ENCODE measurements at places on chromosomes 5 and 9.

DNA sequence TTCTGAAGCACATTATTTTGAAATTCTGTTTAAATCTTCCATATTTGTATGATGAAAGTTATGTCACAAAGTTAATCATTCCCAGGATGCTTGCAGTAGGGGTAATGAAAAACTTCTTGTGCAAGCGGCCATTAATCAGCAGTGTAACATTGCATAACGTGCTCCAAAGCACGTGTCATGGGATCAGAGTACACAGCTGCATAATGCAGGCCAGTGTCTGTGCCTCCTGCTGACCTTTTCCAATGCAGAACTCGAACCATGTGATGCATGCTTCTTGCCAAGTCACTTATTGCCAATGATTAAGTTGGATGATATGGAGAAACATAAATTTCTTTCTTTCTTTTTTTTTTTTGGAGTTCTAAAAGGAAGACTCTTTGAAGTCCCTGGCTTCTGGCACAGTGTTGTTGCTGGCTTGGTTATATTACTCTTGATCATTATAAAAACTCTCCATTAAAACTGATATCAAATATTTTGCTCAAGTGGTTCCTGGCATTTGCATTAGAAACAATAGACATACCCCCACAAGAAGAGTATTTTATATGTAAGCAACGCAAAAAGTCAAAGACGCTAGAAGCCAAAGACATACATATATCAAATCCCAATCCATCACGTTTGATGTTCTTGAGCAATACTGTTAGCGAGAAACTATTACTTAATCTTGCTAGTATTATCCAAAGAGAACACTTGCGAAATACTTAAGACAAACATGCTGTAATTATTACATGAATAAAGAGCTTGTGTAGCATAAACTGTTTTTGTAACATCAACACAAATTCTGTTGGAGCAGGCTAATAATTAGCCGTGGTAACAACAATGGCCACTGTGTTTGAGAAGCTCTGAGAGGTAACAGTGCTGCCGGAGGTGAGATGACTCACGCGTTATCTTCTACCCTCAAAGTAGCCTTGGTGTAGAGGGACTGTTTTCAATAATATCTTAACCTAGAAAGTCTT is 164.2 kb downstream of the AUH start:
- no peak for DNase-seq

DNA sequence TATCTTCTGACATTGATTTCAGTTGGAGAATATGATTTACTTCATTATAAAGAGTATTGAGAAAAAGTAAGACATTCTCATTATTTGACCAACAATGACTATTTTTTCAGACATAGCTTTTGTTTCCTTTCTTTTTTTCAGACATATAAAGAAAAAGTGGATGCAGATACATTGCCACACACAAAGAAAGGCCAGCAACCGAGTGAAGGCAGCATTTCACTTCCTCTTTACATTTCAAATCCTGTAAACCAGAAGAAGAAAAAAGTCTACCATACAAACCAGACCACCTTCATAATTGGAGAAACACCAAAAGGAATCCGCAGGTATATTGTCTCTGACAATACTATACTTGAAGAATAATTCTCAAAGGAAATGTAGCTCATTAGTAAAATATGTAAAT is 128.9 kb downstream of the ERCC6L2 start:
- DNase-seq, result no peak

GRCh38 chr5:56993241-56993640 is 41.3 kb upstream of the MIER3 start:
- no peak for DNase-seq

DNA sequence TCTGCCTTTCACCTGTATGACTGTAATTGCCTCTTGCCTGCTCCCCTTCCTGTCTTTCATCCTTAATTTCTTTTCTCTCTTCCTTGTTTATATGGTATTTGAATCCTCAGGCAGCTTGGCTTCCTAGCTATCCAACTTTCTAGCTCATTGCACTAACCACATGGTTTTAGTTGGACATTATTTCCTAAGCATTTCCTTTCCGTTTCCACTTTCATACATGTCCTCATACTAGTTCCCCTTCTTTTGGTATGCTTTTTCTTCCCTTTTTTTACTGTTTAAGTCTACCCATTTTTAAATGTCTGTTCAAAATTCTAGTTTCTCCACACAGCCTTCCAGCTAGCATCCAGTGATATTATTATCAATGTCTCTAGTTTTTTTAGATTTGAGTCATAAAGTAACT is 6.6 kb downstream of the CWC27 start:
- DNase-seq, result no peak

GRCh38 chr9:9231946-9232345 is 1380.9 kb downstream of the PTPRD start:
- no peak for DNase-seq

DNA sequence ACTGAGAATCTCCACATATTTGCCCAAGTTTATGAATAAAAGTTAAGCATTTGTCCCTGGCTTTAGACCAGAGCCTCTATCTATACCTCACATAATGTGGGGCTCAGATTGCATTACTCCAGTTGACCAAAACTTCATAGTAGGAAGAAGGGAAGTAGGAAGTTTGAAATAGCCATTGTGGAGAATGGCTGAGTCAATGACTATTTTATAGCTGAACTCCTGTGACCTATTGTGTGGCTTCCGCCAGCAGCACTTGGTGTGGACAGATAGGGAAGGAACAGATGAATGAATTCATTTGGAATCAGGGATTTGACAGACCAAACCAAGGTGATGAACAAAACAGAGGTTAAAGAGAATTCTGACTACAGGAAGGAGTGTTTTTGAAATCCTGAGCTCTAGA is 92.9 kb upstream of the LPAR1 start:
- no peak for DNase-seq

GRCh38 chr9:33430942-33431341 is 16.5 kb downstream of the AQP3 start:
- no peak for DNase-seq

- DNase-seq, result no peak
Measured at GRCh38 chr9:132754236-132754635, 84.0 kb downstream of the GTF3C4 start.

DNA sequence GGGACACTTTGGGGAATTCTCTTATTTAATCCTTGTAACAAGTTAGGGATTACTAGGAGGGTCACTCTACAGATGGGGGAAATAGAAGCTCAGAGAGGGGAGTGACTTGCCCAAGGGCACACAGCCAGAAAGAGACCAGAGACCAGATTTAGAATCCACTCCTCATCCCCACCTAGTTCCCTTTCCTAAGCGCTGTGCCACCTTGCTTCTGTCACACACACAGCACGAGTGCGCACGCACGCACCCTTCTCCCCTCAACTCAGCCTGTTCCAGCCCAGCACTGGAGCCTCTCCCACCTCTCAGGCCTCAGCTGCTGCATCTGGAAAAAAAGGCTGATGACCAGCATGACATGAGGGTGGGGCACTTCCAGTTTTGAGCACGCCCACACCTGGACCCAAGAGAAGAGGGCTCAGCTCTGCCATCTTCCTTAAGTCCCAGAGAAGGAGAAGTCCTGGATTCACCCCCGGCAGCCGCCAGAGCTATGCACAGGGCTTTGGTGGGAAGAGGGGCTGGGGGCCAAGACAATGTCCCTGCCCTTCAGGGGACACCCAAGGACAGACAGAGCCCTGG is 18.5 kb downstream of the NR5A1 start:
- no peak for DNase-seq

GRCh38 chr9:132162764-132163456 is 1.1 kb downstream of the NTNG2 start:
- DNase-seq, result no peak

- no peak for DNase-seq
Measured at GRCh38 chr9:106796771-106797170, 66.2 kb upstream of the ZNF462 start.

DNA sequence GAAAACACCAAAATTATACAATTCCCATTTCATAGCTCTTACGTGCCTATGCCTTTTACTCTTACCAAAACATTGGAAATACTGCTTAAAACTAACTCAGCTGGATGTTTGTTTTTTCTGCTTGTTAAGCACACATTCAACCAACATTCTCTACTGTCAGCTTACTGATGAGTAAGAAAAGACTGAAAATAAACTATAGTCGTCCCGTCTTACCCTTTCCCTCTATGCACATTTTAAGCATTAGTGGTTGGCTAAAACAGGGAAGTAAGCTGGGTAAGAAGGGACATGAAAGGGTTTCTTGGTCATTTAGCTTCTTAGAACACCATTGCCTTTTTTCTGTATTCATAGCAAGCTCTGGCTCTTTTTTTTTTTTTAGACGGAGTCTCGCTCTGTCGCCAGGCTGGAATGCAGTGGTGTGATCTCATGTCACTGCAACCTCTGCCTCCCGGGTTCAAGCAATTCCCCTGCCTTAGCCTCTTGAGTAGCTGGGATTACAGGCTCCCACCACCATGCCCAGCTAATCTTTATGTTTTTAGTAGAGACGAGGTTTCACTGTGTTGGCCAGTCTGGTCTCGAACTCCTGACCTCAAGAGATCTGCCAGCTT is 232.1 kb upstream of the PCSK5 start:
- DNase-seq, result no peak

DNA sequence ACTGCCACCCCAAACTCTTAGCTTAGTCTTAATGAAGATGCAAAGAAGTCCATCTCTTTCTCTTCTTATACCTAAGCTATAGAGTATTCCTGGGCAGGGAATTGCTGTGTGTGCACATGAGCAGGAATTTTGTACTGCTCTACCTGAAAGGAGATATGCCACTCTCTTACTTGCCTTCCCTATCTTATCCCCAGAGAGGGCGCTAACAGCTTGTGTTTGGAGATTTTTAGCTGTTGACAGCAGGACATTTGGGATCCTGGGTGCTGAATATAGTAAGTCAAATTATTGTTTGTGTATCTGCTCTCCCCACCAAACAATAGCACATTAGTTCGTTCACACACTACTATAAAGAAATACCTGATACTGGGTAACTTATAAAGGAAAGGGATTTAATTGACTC is 159.5 kb downstream of the GABRG2 start:
- no peak for DNase-seq

DNA sequence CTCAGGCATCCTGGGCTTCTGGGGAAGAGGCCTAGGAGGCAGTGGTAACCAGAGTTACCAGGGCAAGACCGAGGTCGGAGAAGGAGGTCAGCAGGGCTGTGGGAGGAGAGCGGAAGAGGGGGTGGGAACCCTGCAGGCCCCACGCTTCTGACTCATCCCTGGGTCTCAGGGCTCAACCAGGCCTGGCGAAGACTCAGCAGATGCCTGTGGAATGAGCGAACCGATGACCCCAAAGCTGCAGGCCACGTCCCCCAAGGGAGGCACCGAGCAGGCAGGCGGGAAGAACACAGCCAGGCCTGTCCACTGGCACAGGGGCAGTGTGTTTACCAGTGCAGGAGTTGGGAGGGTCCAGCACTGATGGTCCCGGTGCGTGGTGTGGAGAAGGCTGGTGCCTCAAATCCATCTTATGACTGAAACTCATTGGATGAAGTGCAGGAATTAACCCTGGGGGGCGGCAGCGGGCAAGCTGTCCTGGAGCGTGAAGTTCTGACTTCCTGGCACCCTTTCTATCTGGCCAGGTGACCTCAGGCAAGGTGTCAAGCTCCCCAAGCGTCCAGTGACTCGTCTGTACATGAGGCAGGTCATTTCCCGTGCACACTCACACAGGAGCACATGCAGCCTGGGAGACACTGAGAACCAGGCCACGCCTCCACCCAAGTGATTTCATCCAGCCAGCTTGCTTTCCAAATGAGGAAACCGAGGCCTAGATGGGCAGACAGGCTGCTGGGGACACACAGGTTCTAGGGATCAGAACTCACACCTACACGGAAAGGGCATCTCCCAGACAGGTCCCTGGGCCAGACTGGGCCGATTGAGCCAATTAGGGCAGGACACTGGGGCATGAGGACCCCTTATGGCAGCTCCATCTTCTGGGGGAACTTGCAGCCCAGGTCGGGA is 69.1 kb downstream of the ADAMTS2 start:
- no peak for DNase-seq

DNA sequence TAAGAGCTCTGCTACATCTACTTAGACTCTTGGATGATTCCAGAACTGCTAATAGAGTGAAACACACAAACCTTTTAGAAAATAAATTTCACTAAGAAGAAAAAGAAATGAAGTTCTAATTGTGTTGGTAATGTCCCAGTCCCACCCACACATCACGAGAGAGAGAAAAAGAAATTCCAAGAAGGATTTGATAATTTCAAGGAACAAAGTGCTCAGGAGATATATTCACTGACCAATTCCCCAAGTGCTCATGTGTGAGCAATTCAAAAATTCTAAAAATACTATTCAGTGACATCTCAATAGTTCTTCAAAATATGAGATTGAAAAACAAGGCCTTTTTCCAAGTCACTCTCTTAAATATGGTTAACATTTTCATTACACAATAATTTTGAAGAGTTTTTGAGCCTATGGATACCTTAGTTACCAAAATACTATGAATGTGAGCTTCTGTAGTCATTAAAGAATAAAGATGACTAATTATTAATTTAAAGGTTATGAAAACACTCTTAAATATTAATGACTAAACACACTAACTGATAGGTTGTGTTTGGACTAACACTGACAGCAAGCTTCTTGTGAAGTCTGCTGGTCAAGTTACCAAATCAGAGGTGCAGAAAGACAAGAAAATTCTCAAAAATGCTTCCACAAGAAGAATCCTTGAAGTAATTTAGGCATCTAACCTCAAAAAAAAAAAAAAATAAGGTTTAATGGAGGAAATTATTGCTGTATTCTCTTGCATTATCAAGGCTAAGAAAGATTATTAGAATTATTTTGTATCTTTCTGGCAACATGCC is 245.3 kb downstream of the PDE4D start:
- no peak for DNase-seq

DNA sequence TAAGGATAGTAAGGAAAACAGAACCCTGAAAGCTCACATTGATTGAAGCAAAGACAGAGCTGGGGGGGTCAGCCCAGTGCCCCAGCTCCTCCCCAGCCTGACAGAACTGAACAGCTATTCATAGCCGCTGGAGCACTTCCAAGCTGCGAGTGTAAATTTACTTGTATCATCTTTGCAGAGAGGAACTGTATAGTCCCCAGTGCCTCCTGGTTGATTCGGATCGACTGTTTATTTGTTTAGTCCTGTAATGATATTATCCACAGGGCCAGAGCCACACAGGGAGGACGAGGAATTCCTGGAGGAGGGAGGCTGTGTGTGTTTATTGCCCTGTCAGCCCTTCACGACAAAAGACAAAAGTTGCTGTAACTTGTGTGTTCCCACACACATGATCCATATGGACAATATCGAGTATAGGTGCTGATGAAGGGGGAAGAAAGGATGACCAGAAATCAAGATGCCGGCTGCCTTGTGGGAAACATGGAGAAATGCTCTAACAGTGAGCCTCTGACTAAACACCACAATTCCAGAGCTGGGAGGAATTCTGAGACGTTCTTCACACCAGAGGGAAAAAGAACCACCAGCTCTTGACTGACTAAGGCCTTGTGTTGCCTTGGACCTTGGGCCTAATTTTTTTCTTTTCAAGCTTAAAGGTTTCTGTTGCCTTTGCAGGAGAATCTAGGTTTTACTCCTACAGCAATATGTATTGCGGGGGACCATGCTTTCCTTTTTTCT is 31.1 kb downstream of the FOXD1 start:
- DNase-seq, result no peak

- DNase-seq, result no peak
Measured at GRCh38 chr5:7867260-7867659, 1.6 kb downstream of the FASTKD3 start.

DNA sequence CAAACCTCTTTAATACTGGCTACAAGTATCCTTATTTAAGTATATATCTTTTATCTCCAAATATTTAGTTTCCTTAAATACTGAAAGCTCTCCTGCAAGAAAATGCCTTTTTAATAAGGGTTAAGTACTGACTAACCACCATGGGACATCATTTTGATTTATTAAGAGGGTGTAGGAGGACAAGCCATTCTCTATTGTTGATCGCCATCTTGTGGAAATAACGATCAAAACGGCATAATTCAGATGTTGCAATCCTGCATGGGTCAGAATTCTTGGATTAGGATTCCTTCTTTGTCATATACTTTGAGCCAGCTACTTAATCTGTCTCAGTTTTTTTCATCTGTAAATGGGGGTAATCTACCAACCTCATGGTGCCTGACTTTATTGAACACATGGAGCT is 28.7 kb upstream of the C5orf46 start:
- no peak for DNase-seq
